ENCODE measurements at places on chromosomes 5 and 9.

- DNase-seq, result no peak
Measured at GRCh38 chr9:32376285-32376684, 8.2 kb upstream of the ACO1 start.

GRCh38 chr9:92641092-92641809 lies 28.7 kb downstream of the IPPK start:
- no peak for DNase-seq

- no peak for DNase-seq
Measured at GRCh38 chr5:76207120-76207519, 123.9 kb downstream of the SV2C start.

GRCh38 chr5:134133995-134134541 lies 19.6 kb downstream of the TCF7 start:
- no peak for DNase-seq

DNA sequence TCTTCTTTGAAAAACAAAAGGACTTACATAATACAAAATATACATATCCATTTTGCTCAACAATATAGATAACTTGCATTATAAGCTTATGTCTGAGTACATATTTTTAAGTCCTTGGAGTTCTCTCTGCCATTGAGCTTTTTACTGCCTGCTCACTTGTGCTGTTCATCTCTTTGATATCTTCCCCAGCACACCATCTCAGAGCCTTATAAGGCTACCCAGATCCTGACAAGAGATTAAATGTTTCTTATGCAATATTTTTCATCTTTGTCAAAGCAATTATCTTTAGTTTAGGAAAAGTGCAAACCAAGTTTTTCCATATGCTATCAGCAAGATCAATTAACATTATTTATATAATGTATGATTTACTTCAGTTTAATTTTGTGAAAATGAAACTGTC lies 60.7 kb upstream of the ITGA1 start:
- DNase-seq, result no peak

DNA sequence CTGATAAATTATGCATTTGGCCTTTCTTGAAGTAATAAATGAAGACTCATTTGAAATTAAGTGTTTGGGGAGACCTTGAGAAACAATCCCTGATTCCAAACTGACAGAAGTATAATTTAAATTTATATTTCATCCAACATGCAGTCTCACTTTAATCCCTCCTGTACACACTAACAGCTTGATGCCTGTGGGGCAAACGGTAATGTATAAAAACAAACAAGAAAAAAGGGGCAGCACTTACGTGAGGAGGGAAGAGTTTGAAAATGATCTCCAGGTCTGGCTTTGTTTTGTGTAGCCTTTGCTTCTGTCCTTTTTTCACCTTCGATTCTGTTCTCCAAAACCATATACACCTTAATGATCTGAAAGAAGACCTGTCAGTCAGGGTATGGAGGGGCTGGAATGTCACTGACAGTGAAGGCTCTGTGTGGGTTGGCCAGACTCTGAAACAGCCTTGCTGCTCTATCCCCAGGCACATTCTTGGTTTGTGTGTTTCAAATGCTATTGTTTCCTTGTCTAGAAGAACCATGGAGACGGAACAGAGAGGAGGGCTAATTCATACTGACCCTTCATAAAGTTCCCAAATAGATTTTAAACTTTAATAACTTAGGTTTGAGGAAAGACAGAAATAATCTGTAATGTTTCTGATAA lies 338.2 kb upstream of the WWC1 start:
- DNase-seq, result no peak

DNA sequence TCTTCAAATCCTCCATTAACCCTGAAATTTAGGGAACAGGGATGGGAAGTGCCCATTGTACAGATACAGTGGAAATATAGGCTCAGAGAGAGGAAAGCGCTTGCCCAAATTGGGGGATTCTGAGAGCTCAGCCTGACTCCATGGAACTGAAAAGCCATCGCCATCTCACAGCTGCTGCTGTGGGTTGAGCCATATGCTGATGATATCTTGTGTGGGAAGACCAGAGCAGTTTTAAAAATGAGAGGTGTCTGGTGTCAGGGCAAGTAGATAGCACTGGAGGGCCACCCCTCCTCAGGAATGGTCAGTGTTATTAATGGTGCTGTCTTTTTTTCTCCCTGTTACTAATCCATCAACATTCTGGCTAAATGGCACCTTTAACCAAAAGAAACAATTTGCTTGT lies 50.9 kb upstream of the C5orf58 start:
- DNase-seq, result no peak

- no peak for DNase-seq
Measured at GRCh38 chr5:9244417-9244816, 301.5 kb downstream of the SEMA5A start.

Data from A673 (cell line).